IMR-90 (cell line): ENCODE measurements at places on chromosomes 2 and 18. TPM values are rescaled to one million over a fixed set of nuclear protein-coding genes. Genes with fewer than 3 reads are reported as not detected.
A peak's percentile ranks its signal among the peaks of the same experiment; 100 is the strongest.

COQ10B gene
- polyA plus RNA-seq = 6.3 and 9.5 TPM in 2 replicates

GRCh38 chr18:26468931-26469340 lies 79.4 kb downstream of the KCTD1 start:
- no peaks in the 10 kb centered on the region for H3K27me3 ChIP-seq
- peaks cover 10% of the 10 kb centered on the region for H3K4me1 ChIP-seq

DNA sequence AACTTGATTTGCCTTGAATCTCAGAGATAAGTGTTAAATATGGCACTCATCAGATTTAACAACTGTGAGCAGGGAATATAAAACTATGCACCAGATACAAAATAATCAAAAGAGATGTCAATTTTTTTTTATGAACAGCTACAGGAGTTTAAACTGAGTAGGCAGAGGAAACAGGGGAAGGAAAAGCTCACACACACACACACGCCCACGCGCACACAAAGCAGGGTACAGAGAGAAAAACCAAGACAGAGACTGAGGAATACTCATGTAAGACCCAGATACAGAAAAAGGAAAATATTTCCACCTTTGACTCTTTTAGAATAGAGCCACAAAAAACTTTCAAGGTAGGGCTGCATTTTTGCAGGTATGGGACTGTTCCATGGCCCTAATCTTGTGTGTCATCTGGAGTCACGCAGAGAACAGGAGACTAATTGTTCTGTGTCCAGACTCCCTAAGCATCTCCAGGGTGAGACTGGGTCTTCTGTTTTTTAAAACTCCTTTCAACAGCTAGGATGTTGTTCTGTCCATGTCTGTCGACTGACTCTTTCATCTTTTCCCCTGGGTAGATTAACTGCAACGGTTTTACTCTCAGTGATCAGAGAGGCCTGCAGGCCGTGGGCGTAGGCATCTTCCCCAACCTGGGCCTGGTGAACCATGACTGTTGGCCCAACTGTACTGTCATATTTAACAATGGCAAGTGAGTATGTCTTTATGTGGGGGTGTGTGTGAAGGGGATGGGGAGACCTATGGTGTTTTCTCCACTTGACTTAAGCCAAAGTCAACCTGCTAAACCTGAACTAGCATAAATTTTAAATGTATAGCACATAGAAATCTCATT lies 23.0 kb downstream of the SMYD1 start:
- no peaks in the 10 kb centered on the region for H3K36me3 ChIP-seq
- DNase-seq = no peak
- H3K27me3 ChIP-seq = peaks cover 12% of the 10 kb centered on the region
- H3K27ac ChIP-seq = no peak overlapping the region

DNA sequence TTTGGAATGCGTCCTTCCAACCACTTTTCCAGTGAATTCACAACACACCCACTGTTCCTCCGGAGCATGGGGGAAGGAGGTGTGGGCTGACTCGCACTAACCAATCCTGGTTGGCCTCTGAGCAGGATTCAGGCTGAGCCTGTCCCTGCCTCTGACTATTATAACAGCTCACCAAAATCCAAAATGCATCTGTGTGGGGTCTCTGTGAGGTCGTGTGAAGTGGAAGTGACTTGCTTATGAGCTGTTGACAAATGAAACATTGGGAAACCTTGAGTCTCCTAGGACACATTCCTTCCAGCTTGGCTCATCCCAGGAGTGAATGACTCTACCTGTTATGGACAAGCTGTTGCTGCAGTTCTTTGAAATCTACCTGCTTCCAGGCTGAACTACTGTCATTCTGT lies 1.5 kb downstream of the CIDEA start:
- no peak overlapping the region for H3K27ac ChIP-seq
- peaks cover 80% of the 10 kb centered on the region for H3K27me3 ChIP-seq
- H3K4me3 ChIP-seq = no peak overlapping the region
- peak; percentile 42 for DNase-seq
- peaks cover 3% of the 10 kb centered on the region; the same call in 1 of the 2 replicates for H3K4me1 ChIP-seq

GKN2 gene
- polyA plus RNA-seq = not detected in 2 replicates

- H3K4me3 ChIP-seq = no peak overlapping the region
- H3K27ac ChIP-seq = no peak overlapping the region
- H3K4me1 ChIP-seq = no peaks in the 10 kb centered on the region
- no peak for DNase-seq
Measured at GRCh38 chr18:47461406-47461948, 210.0 kb upstream of the SKOR2 start.

SMCHD1 gene
- 11.2 and 14.8 TPM in 2 replicates for polyA plus RNA-seq

- peak; percentile 2 for DNase-seq
- no peaks in the 10 kb centered on the region for H3K36me3 ChIP-seq
- H3K27ac ChIP-seq = no peak overlapping the region
- H3K4me1 ChIP-seq = no peaks in the 10 kb centered on the region
- H3K27me3 ChIP-seq = peaks cover 2% of the 10 kb centered on the region; the same call in 1 of the 2 replicates
Measured at GRCh38 chr18:63997606-63998005, 27.7 kb downstream of the SERPINB8 start.

GRCh38 chr18:69727912-69728572 lies 219.6 kb downstream of the CD226 start:
- no peaks in the 10 kb centered on the region for H3K36me3 ChIP-seq
- DNase-seq = no peak
- H3K27me3 ChIP-seq = no peaks in the 10 kb centered on the region
- no peak overlapping the region for H3K27ac ChIP-seq
- no peaks in the 10 kb centered on the region for H3K4me1 ChIP-seq
- H3K4me3 ChIP-seq = no peak overlapping the region

POMC gene
- polyA plus RNA-seq = 0.17 and 0.47 TPM in 2 replicates

GRCh38 chr2:31249009-31249690 lies 15.2 kb downstream of the EHD3 start:
- no peaks in the 10 kb centered on the region for H3K27me3 ChIP-seq
- no peak overlapping the region for H3K27ac ChIP-seq
- no peak overlapping the region for H3K4me3 ChIP-seq
- peaks cover 46% of the 10 kb centered on the region for H3K36me3 ChIP-seq

ELOA2 gene
- not detected in 2 replicates for polyA plus RNA-seq

DNA sequence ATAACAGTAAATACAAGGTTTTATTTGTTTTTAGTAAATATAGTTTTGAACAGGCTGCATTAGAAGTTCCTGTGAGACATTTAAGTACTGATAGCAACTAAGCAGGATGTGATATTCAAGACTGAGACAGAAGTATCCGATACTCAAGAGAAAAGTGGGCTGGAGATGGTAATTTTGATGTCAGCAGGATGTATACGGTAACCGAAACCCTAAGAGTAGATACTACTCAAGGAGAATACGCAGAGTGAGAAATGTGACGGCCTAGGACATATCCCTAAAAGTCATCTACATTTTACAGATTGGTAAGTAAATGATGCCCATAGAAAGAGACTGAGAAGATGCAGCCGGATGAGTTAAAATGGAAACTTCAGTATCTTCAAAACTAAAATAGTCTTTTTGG lies 115.4 kb downstream of the GORASP2 start:
- H3K36me3 ChIP-seq = peaks cover 24% of the 10 kb centered on the region
- H3K4me3 ChIP-seq = no peak overlapping the region
- H3K4me1 ChIP-seq = peaks cover 2% of the 10 kb centered on the region; the same call in 1 of the 2 replicates
- DNase-seq = no peak

- DNase-seq = no peak
- H3K4me3 ChIP-seq = no peak overlapping the region
- H3K4me1 ChIP-seq = no peaks in the 10 kb centered on the region
- H3K27me3 ChIP-seq = no peaks in the 10 kb centered on the region
- no peak overlapping the region for H3K27ac ChIP-seq
Measured at GRCh38 chr18:5065615-5066014, 131.4 kb downstream of the AKAIN1 start.

- H3K27ac ChIP-seq = no peak overlapping the region
- H3K4me3 ChIP-seq = no peak overlapping the region
- no peak for DNase-seq
- H3K27me3 ChIP-seq = no peaks in the 10 kb centered on the region
- peaks cover 19% of the 10 kb centered on the region for H3K36me3 ChIP-seq
- peaks cover 28% of the 10 kb centered on the region for H3K4me1 ChIP-seq
Measured at GRCh38 chr2:85653996-85654395, 14.0 kb downstream of the SFTPB start.

GRCh38 chr2:215137329-215137686 lies 1.1 kb downstream of the ABCA12 start:
- no peak overlapping the region for H3K4me3 ChIP-seq
- no peak overlapping the region for H3K27ac ChIP-seq
- DNase-seq = no peak
- H3K4me1 ChIP-seq = peaks cover 3% of the 10 kb centered on the region; the same call in 1 of the 2 replicates

STARD6 gene
- polyA plus RNA-seq = not detected in 2 replicates
